ENCODE measurements at places on chromosomes 11 and 22. TPM values are rescaled to one million over a fixed set of nuclear protein-coding genes. Genes with fewer than 3 reads are reported as not detected.

The P2RY2 gene
- total RNA-seq = 15.2 TPM

The CDC42BPG gene
- total RNA-seq = 0.33 TPM

The SCGB1A1 gene
- not detected for total RNA-seq

The CLMP gene
- not detected for total RNA-seq

The SYCE3 gene
- not detected for total RNA-seq

The TENM4 gene
- total RNA-seq = not detected

The CCDC116 gene
- total RNA-seq = 0.07 TPM
